Omental fat pad (tissue), 4 donors: ENCODE measurements at places on chromosomes 7 and 10.

- no peak for DNase-seq
These were observed 30.0 kb downstream of the LAMB1 start for GRCh38 chr7:107972941-107973376.

DNA sequence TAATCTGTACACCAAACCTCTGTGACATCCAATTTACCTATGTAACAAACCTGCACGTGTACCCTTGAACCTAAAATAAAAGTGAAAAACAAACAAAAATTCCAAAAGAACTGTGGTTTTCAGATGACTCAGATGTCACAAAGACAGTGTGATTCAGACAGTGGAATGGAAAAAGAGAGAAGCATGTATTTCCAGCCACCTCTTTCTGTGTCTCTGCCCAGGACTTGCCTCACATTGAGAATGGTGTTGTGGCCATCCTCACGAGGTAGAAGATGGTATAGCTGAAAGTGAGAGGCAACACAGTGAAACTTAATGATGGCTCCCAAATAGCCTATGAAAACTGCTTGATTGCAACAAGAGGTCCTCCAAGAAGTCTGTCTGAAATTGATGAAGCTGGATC lies 78.0 kb downstream of the ARL5B start:
- no peak for DNase-seq

GRCh38 chr7:27117887-27118491 lies 12.6 kb downstream of the HOXA4 start:
- DNase-seq, result no peak

DNA sequence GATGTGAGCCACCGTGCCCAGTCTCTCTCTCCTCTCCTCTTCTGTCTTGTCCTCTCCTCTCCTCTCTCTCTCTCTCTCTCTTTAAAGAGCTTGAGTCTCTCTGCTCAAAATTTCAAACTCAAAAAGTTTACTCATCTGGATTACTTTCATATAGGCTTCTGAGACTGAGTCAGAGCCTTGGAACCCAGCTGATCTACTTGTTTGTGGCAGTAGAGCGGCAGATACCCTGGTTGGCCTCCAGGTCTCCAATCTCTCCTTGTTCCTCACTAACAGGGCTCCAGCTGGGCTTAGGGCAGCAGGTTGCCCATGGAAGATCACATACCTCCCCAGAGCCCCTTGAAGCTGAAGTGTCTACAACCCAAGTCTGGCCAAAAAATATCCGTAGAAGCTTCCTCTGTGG lies 51.0 kb downstream of the HHEX start:
- no peak for DNase-seq

GRCh38 chr7:112942981-112943380 lies 143.6 kb downstream of the GPR85 start:
- no peak for DNase-seq

- no peak for DNase-seq
These were observed 541.0 kb downstream of the TNS3 start for GRCh38 chr7:47040795-47041347.

- DNase-seq, result no peak
These were observed 120.1 kb upstream of the GNAI1 start for GRCh38 chr7:80014511-80014910.

DNA sequence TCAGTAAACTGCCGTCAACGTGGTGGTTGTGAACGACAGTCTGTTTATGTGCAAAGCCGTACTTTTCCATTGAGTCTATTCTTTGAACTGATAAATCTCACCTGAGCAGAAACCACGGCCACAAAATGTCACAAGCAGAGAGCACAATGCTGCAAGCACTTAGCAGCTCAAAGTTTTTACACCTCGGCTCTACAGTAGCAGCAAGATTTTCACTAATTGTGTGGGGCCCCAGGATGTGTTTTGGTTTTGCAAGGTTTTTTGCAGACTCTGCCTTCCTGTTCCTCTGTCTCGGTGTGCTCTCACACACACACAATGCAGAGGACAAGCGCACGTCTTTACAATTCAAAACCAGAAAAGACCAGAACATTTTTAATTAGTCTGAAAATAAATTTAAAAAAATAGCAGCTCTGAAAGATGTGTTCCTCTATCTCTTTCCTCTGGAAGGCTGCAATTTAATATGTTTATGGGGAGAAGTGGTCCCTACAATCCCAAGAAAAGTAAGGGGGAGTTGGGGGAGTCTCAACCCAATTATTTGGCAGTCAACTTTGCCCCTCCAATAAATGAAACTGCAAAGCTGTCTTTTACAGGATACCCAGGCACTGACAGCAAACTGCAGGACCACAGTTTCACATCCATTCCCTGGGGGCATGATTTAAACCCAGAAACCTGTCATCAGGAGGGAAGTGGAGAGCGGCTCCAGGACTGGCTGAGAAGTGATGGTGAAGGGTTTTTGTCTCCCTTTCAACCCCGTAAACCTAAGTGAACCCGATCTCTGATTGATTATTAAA lies 73.8 kb upstream of the SFMBT2 start:
- DNase-seq, result no peak

DNA sequence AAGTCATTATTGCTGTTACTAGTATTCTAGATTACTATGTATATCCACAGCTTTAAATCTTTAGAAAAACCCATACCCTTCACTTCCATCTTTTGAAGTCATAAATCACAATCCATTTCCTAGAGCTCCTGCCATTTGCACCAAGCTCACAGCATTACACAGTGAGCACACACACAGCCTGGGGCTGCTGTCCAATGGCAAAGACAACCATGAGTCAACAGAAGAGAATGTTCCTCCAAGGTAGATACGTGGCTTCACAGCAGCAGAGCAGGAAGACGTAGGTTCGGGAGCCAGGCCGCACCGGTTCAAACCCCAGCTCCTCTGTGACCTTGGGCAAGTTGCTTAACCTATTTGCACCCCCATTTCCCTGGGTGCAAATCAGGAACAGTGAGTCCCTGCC lies 234.6 kb downstream of the DIP2C start:
- no peak for DNase-seq

- no peak for DNase-seq
These were observed 63.1 kb downstream of the BLNK start for GRCh38 chr10:96208271-96208670.

DNA sequence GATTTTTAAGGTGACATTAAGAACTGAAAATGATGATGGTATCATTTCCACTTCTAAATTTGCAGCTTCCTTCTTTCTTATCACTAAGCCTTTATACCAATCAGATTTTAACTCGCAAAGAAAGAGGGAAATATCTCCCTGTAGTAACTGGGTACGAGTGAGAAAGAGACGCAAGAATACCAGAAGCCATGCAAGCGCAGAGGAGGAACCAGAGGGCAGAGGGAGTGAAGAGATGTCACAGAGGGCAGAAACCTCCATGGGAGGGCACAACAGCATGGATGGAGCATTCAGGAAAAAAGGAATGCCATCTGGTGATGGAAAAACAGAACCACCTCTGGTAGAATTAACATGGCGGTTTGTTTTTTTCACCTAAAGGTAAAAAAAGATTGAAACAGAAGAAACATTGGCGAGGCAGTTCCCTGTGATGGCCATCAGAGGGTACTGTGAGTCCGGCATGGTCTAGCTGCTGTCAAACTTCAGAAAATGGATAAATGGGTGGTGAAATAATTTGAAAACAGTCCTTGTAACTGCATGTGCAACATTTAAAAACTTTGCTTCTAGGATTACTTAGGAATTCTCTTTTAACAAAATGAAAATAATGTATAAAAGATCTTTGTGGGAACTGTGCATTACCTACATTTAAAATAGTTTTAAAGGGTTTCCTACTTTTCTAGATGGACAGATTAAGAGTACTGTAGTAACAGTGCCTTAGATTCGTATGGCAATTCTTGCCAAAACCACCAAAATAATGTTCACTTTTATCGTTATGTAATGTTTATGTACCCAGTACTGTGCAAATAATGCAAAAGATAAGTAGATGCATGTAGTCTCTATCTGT lies 91.8 kb downstream of the ARHGAP12 start:
- DNase-seq, result no peak

- no peak for DNase-seq
These were observed 112.0 kb downstream of the NPTX2 start for GRCh38 chr7:98729121-98729520.

- no peak for DNase-seq
These were observed 14.0 kb downstream of the DNAJB12 start for GRCh38 chr10:72340510-72341261.

GRCh38 chr10:79292026-79292766 lies 55.1 kb upstream of the PPIF start:
- DNase-seq, result no peak

GRCh38 chr10:7583626-7584025 lies 83.1 kb downstream of the ITIH5 start:
- DNase-seq, result no peak

DNA sequence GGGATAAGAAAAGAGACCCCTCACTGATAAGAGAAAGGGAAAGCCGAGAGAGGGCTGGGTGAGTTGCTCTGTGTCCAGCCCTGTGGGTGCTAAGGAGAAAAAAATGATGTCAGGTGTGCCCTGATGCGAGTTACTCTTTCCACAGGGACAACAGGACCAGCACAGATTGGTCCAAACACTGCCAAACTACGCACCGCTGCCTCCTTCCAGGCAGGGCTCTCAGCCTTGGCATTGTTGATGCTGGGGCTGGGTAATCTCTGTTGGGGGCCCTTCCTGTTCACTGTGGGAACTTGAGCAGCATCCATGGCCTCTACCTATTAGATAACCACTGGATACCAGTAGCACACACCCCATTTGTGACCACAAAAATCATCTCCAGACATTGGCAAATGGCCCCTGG lies 10.3 kb upstream of the ATP6V0E2 start:
- no peak for DNase-seq

- DNase-seq, result peak; percentile 73
These were observed at the start of gene VPS50 for GRCh38 chr7:93231799-93232672. VPS50 (plus strand) TSS chr7:93232366; CDS start chr7:93232468, 102 bp downstream.

DNA sequence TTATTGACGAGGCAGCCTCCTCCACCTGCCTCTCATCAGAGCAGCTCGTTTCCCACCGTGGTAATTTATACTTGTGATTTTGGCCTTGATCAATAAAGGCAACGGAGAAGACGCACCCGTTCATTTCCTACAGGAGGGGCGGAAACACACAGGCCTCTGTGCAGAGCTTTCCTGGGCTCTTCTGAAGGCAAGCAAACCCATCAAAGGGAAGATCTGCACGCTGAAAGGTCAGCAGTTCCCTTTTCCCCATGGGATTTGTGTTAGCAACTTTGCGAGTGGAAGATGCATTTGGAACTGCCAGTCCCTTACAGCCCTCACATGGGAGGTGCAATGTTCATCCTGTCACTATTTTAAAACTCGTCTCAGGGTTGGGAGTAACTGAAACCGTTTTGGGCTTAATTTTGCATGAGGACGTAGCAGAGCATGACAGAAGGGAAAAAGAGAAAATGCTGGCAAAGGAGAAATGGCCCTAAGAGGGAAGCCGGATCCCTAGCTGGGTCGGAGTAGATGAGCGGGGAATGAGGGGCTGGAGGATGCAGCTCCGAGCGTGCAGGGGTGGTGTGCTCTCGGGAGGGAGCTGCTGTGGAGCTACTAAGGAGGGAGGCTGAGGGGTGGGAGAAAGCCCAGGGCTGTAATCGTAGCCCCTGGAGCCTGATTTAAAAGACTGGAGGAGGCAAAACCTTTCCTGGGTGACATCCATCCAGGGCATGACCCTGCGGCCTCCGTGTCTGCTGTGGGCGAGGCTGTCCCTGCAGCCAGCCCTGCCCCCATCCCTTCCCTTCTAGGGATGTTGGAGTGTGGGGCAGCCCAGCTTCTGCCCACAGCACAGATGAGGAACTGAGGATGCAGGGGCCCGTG lies 111.1 kb upstream of the FAM20C start:
- DNase-seq, result no peak

DNA sequence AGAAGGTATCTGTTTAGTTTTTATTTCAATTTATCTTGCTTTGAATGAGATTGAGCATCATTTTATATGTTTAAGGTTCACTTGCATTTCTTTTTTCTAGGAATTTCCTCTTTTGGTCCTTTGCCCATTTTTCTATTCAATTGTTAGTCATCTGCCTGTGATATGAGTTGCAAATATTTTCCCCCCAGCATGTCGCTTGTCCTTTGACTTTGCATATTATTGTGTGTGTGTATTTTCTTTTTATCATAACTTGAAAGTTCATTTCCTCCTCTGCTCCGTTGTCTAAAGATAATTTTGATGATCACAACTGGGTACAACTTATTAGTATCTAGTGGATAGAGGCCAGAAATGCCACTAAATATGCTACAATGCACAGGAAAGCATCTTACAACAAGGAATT lies 132.7 kb upstream of the MDFIC start:
- DNase-seq, result no peak

DNA sequence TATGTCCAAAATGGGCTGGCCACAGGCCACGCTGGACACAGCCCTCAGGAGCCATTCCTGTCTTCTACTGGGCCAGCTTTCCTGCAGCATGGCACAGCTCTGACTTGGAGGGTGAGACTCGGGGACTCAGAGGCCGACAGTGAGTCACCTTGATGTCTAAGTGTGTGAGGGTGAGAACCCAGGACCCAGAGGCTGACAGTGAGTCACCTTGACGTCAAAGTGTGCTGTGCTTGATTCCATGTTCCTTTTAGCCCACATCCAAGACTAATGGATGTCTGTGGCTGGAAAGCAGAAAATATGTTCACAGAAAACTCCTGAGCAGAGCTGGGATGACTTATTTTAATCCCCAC lies 6.0 kb upstream of the FAM170B start:
- DNase-seq, result no peak

DNA sequence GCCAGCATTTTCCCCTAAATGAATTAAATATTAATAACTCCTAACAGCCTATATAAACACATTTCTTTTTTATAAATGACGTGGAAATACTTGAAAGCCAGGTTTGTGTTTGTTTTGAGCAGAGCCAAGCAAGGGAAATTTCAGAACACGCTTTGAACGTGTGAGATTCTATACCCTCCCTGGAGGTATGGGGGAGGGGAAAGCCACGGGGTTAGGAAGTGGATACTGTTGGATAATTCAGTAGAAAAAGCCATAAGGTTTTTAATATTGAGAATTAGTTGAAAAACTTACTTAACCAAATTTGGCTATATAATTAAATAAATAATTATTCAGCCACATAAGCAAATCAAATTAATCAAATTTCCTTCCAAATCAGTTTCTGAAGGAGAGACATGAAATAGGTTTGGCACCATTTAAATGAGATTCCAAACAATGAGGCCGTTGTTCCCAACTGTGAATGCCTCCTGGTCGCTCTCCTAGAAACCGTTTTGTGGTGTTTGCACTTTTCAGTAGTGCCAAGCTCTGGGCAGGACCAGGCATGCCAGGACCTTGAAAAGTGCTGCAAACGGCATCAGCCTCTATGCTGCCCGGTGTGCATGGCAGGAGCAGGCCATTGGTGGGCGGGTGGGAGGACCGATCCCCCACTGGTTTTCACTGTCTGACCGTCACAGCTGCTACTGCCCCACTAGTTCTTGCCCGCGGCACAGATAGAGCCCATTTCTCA lies 88.1 kb downstream of the SEPTIN14 start:
- DNase-seq, result no peak

DNA sequence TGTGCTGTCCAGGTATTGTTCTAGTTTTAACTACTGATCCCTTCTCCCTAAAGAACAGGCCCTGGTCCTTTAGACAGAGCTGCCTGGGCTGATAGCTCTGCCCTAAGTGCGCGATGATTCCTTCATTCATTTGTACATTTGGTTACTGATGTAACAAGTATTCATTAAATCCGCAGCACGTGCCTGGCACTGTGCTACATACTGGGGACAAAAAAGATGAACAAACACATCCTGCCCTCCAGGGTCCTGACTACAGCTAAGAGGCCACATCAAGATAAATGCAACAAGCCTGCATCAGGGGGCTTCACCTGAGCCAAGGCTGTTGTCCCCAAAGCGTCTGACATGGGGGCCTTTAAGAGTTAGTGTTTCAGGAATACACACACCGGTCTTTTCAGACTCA lies 99.0 kb upstream of the PODXL start:
- DNase-seq, result no peak
